Activated CD4-positive, alpha-beta T cell treated with anti-CD3 and anti-CD28 coated beads, Interleukin-2, amount 10 ng/mL, durations not matched to agents 7 days and 5 days (primary cell): ENCODE measurements at places on chromosomes 13 and 19. TPM values are rescaled to one million over a fixed set of nuclear protein-coding genes. Genes with fewer than 3 reads are reported as not detected.
A peak's percentile ranks its signal among the peaks of the same experiment; 100 is the strongest.

Gene LIM2
- not detected for total RNA-seq

Gene CEACAM20
- not detected for total RNA-seq

Gene DCLK1
- not detected for total RNA-seq

GRCh38 chr19:46270521-46271256 lies 26.2 kb upstream of the HIF3A start:
- no peak for DNase-seq

DNA sequence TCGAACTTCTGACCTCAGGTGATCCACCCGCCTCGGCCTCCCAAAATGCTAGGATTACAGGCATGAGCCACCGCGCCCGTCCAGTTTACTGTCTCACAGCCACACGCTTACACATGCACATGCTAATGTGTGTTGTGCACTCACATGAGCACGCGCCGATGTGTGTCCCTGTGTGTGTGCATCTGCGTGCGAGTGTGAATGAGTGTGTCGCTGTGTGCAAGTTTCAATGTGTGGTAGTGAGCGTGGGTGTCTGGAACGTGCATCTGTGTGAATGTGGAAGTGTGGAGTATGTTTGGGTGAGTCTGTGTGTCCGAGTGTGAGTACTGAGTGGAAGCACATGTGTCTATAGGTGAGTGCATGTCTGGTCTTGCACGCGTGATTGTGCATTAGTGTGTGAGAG lies 4.2 kb downstream of the MAST1 start:
- DNase-seq, result no peak

GRCh38 chr19:18593367-18594095 lies 4.9 kb downstream of the REX1BD start:
- no peak for DNase-seq

DNA sequence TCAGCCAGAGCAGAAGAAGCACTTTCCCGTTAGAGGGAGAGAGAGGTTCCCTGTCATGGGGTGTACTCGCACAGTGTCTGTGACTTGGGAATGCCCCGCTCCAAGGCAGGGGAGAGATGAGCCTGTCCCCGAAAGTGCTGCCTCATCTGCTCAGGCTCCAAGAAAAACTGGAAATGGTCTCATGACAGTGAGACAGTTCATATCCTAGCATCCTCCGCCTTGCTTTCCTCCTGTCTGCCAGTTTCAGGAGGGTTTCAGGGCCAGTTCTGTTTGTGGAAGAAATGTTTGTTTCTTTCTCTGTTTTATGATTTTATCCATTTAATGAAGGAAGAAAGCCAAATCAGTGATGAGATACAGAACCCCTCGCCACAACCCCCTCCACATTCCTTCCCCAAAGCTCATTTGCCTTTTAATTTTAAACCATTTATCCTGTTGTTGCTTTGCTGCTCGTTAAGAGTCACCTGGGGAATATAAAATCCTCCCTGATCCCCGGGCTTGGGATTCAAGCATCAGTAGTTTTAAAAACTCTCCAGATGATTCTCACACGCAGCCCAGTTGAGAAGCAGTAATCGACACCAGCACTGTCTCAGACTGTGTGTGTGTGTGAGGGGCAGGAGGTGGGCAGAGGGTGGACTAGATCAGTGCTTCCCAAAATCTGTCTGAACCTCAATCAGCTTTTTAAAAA lies 144.6 kb upstream of the UBL3 start:
- DNase-seq, result no peak

- DNase-seq, result no peak
These were observed 6.9 kb upstream of the CBY2 start for GRCh38 chr13:45695198-45695730.

DNA sequence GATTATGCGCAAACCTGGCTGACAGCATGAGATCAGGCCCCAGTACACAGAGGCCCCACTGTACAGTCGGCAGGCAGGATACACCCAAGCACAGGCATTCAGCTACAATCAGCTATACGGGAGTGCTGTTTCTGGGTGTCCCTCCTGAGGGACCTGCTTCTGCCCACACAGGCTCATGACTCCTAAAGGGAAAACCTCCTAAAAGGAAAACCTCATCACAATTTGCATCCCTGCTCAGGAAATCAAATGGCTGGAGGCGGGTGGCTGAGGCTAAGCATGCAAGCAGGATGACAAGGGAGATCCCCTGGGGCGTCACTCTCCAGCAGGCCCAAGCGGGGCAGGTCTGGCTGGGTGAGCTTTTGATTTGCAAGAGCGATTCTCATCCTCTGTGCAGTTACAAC lies 99.8 kb downstream of the CRYL1 start:
- no peak for DNase-seq

Gene APOC4
- not detected for total RNA-seq

Gene BEST2
- not detected for total RNA-seq

- DNase-seq, result no peak
These were observed 23.4 kb upstream of the RFC3 start for GRCh38 chr13:33794576-33794975.

DNA sequence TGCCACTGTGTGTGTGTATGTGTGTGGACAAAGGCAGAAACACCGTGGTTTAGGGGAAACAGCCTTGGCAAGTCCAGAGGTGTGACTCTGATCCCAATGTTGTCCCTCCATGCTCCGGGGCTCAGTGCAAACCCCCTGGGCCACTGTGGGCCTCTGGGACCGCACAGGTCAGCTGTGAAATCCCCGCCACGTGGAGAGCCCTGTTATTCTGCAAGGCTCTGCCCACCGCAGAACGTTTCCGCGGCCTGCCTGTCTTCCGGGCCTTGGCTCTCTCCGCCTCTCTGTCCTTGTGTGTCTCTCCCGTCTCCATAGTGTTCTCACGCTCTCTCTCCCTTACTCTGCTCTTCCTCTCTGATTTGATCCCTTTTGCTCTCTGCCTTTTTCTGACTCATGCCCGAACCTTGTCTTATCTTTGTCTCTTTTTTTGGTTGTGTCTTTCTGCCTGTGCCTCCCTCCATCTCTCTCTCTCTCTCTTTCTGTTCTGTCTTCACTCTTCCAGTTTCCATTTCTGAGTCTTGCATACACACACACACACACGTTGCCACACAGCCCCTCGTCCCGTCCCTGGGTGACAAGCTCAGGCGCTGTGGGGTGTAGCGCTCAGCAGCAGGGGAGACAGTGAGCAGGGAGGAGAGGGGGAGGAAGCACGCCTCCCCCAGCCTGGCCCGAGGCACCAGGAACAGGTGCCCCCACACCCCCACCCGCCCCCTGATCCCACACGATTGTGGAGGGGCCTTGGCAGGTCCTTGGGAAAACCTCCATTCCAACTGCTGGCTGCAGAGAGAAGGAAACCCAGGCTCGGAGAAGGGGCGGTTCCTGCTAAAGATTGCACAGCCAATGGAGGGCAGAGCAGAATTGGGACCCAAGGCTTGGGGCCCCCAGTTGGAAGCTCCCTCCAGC lies 3.0 kb downstream of the TTYH1 start:
- peak; percentile 59 for DNase-seq

Gene WDR88
- not detected for total RNA-seq

GRCh38 chr19:41328842-41329225 lies 18.9 kb downstream of the CCDC97 start:
- DNase-seq, result no peak

GRCh38 chr19:17289489-17289888 lies 7.8 kb downstream of the ANKLE1 start:
- peak; percentile 30 for DNase-seq

GRCh38 chr13:59780058-59780457 lies 383.7 kb downstream of the DIAPH3 start:
- no peak for DNase-seq

DNA sequence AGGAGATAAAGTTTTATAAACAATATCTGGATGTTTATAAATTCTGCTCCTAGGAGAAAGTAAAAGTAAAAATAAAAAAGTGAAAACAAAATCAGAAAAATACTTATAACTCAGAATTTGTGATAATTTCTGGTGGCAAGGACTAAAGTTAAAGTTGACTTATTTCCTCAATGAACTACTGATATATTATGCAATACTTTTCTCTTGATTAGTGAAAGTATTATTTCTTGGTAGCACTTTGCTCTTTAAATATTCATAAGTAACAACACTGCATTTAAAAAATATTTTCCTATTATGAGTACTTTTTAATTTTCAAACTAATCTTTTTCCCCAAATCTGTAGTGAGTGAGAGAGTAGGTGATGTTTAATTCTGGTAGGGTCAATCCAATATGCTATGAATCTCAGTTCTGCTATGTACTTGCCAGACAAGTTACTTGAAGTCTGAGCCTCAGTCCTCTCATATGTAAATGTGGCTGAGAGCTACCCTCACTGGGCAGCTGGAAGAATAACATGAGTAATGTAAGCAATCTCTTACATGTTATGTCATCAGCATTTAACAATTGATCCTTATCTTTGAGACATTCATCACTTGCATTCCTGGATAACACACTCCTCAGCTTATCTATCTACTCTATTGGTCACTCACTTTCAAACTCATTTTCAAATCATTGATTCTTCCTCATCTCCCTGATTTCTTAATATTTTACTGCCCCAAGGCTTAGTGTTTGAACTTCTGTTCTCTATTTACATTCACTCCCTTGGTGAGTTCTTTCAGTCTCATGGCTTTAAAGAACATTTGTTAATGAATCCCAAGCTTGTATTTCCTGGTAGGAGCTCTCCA lies 239.0 kb downstream of the RGCC start:
- no peak for DNase-seq

- DNase-seq, result no peak
These were observed 24.5 kb downstream of the EFNA2 start for GRCh38 chr19:1309977-1310852.

Gene LGI4
- 0.40 TPM for total RNA-seq

DNA sequence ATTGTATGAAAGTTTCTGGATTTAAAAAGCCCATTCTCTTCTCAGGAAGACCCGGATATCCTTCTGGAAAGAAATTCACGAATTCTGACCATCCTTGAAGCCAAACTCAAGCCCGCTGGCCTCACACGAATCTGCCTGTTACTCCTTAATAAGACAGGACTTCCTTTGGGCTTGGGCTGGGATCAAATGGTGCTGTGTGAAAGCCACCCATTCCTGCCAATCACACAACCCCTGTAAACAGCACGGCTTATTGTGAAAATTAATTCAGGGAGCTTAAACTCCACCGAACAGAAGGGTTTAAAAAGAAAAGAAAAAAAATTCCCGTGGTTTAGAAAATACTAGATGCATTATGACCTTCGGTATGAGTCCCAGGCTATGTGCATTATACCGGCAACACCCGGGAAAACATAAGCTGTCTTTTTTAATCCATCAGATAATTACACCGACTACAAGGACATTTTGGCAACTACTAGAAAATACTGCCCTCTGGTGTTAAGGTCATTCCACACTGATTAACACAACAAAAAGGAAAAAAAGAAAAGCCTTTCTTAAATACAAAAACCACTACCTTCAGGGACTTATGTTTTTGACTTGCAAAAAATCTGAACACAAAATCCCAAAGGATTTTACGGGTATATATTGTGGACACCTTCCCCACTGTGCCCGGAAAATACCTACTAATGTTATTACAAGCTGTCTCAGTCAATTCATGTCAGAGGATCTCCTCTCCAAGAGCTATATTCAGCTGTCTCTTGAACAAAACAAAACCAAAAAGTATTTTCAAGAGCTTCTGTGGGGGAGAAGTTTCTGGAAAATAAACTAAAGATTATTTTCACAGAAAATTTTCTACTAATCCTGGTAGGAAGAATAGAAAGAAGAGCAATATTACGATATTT lies 76.0 kb upstream of the LSM14A start:
- DNase-seq, result peak; percentile 12

- DNase-seq, result no peak
These were observed 106.0 kb upstream of the CSNK1A1L start for GRCh38 chr13:37211487-37211886.

Gene IL4I1
- 4.2 TPM for total RNA-seq

- DNase-seq, result no peak
These were observed 84.7 kb downstream of the DLEU7 start for GRCh38 chr13:50758796-50759195.

Gene KCNC3
- 3.4 TPM for total RNA-seq

GRCh38 chr19:19562665-19563347 lies 24.7 kb downstream of the CILP2 start:
- DNase-seq, result peak; percentile 43

- no peak for DNase-seq
These were observed 570.3 kb downstream of the PCDH9 start for GRCh38 chr13:66659701-66660467.

Gene ZNF415
- total RNA-seq, result 1.3 TPM

- no peak for DNase-seq
These were observed 913.1 kb downstream of the OLFM4 start for GRCh38 chr13:53941588-53942190.

DNA sequence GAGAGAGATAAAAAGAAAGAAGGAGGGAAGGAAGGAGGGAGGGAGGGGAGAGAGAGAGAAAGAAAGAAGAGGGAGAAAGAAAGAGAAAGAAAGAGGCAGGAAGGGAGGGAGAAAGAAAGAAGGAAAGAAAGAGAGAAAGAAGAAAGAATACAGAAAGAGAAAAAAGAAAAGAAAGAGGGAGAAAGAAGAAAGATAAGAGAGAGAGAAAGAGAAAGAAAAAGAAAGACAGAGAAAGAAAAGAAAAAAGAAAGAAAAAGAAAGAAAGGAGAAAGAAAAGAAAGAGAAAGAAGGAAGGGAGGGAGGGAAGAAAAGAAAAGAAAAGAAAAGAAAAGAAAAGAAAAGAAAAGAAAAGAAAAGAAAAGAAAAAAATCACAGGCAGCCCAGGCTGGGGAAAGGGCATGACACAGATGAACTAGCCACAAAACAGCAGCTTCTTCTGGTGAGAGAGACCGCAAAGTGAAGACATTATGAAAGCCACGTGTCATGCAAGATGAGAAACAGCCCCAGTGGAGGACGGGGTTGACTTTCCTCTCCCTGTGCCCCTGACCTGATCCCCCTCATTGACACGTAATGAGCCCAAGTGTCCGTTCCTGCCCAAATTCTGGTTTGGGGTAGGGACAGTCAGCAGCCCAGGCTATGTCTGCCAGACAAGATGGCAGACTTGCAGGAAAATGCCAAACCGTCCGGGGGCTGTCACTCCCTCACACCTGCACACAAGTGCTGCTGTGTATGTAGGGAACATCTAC lies 102.1 kb downstream of the INSR start:
- DNase-seq, result peak; percentile 68

GRCh38 chr19:1690699-1691307 lies 38.4 kb upstream of the TCF3 start:
- DNase-seq, result peak; percentile 46

DNA sequence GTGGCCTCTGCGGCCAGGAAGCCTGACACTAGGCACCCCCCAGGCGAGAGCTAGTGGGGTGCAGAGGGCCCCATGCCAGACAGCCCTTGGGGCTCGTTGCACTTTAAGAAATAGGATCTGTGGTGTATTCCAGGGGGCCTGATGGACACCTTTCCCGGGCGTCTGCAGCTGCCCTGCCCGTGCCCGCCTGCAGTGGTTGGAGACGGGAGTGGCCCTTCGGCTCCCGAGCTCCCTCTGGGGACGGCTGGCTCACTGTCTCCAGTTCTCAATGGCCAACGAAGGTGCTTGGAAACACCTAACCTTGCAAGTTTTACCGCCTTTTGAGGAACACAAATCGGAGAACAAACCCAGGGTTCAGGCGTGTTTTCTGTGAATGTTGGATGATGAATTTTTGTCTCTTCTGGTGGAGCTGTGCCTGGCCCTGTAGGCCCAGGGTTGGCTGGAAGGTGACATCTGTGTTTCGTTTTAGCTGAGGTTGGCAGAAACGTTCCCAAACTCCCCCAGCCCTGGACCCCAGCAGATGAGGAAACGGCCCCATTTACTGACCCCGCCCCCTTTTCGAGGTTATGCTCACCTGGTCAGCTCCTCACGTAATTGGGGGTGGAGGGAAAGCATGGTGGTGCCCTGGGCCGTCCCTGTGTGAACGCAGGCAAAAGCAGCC lies 17.4 kb upstream of the NPAS1 start:
- DNase-seq, result no peak

Gene SYT3
- total RNA-seq, result not detected

- no peak for DNase-seq
These were observed 73.1 kb downstream of the KCTD12 start for GRCh38 chr13:76813000-76813691.

- no peak for DNase-seq
These were observed 180.4 kb downstream of the ZNF536 start for GRCh38 chr19:30552593-30552992.

Gene STOML3
- not detected for total RNA-seq

Gene ZNF536
- not detected for total RNA-seq
